ENCODE measurements at places on chromosomes 1 and 21.

- DNase-seq: no peak
Observed at GRCh38 chr21:25842925-25843324, 108.2 kb downstream of the GABPA start.

DNA sequence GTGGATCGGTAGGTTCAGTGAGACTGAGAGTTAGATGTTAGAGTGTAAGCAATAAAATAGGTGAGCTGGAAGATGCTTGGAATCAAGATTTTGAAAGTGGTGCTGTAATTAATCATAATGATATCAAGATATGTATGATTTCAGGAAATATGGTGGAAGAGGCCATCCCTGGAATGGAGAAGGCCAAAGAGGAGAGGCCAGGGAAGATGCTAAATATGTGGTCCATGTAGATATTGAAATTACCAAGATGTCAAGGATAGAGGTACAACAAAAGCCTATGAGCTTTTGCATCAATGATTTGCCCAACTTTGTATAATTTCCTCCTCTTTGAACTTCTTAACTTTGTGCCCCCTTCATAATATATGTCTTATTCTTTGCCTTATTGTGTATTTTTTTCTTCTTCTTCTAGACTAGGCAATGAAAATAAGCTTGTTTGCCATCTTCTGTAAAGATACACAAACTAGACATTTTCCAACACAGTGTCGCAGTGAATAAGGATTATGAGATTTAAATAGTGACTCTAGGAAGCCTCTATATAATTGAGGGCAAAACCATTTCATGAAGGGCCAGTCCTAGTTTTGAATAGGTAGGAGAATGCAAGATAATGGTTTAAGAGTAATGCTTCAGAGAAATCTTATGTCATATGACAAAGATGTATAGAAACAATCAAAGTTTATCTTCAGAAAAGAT lies 8.9 kb downstream of the PTGS2 start:
- no peak for DNase-seq

- no peak for DNase-seq
Observed at GRCh38 chr1:242242983-242243382, 244.1 kb upstream of the MAP1LC3C start.

- no peak for DNase-seq
Observed at GRCh38 chr1:241423541-241424479, 66.8 kb upstream of the RGS7 start.

DNA sequence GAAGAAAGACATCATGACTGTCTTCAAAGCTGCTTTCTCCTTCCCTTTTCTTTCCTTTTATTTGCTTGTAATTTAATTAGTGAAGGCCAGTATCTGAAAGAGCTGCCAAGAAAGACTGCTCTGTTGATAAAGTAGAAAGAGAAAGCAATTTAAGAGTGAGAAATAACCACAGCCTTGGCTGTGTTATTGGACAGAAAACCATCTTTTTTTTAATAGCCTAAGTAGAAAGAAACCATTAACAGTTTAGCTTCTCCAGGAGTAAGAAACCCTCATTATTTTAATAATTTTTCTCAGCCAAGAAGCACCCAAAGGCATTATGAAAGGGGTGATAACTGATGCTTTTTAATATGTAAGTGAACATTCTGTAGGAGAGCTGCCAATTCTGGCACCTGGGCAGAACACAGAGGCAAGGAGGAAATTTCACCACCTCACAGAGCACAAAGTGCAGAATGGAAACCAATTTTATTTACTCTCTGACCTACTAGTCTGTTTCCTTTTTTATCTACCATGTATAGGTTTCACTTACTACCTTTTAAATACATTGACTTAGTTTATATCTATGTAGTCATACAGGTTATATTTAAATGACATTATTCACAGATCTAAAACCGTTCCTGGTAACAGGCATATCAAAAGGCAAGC lies 703.2 kb downstream of the MRPL39 start:
- DNase-seq: no peak

DNA sequence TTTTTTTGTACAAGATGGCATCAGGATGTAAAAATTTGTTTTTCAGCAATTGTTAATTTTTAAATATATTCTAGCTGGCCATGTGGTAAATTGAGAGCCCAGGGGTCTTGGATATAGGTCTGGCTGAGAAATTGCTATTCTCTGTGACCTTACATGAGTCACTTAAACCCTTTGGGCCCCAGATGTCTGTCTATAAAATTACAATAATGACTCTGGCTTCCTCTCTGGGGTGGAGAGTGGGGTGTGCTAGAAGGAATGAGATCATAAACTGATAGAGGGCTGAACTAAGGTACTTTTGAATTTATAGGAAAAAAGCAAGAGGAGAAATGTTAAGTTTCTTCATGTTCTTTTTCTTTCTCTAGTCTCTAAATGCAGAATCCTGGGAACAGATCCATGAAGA lies 12.4 kb upstream of the TCHH start:
- no peak for DNase-seq

- no peak for DNase-seq
Observed at GRCh38 chr1:33267468-33268205, 11.3 kb downstream of the ZNF362 start.

DNA sequence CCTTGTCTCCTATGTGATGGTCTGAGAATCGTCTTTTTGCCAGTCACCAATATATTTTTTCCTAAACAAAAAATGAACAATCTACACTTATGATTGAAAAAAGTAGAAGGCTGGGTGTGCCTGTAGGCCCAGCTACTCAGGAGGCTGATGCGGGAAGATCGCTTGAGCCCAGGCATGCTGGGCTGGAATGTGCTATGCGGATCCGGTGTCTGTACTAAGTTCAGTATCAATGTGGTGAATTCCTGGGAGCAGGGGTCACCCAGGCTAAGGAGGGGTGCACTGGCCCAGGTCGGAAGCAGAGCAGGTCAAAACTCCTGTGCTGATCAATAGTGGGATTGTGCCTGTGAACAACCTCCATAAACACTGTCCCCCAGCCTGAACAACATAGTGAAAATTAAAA lies 25.7 kb upstream of the C1orf198 start:
- DNase-seq: no peak

- no peak for DNase-seq
Observed at GRCh38 chr21:25062061-25062460, 545.2 kb downstream of the MRPL39 start.

- DNase-seq: no peak
Observed at GRCh38 chr1:211965108-211965805, 70.1 kb downstream of the INTS7 start.

GRCh38 chr1:47411436-47411835 lies 4.6 kb upstream of the FOXE3 start:
- no peak for DNase-seq

- no peak for DNase-seq
Observed at GRCh38 chr21:34276711-34277425, 86.9 kb upstream of the KCNE2 start.

DNA sequence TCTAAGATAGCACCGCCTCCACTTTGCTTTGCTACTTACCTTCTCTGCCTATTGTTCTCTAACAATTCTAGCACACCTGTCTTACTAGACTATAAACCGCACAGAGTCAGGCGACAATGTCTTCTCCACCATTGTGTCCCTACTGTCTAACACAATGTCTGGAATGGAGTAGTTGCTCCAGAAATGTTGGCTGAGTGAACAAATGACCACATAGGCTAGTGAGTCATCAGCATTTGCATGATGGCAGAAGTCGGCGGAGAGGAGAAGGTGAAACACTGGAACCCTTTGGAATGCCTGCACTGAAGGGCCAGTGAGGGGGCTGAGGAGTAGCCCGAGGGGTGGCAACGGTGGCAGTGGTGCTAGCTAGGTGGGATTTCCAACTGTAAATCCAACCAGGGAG lies 14.0 kb upstream of the PABPC4 start:
- no peak for DNase-seq

GRCh38 chr1:194568610-194569009 lies 1382.2 kb upstream of the B3GALT2 start:
- no peak for DNase-seq

DNA sequence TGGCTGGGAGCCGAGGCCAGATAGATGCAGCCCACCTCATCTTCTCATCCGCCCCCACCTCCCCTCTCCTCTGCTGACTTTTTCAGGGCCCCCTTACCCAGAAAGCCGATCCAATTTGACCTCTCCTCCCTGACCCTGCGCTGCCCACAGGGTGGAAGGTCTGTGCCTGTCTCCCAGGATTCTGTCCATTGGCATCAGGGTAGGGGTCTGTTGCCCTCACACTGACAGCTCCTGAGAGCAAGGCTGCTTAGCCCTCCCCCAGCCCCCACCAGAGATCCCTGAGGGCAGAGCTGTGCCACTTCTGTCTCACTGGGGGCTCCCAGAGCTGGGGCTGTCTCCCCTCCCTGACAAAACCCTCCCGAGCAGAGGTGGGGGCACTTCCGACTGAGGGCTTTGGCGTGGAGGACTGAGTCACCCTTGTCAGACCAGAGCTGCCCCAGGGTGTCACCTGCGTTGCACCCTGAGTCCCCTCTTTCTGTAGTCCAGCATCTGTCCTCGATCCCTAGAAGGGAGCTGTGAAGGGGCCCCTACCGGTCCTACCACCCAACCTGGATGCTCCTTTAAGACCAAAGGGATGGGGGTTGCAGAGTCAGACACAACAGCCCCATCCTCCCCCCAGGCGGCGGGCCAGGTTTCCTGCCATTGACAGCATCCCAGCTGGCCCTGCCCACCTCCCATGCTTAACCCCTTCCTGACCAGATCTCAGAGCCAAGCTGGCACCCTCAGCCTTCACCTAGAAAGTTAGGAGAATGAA lies 2.4 kb upstream of the FAM110D start:
- no peak for DNase-seq

DNA sequence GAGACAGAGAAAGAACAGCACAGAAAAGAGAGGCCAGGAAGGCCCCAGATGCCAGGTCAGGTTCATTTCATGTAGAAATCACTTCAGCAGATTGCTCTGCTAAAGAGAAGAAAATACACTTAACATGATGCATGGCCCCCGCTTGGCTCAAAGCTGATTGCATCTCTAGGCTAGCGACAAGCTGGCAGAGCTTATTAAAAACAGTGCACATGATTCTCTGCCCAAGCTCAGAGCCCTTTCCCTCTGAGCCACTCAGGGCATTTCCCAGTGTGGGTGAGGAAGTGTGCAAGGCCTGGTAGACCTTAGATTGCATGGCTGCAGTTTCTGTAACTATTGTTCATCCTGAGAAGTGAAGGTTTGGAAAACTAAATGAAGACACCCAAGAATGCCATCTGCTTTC lies 3.3 kb upstream of the CAPN9 start:
- no peak for DNase-seq

- DNase-seq: no peak
Observed at GRCh38 chr21:43893536-43894205, 28.6 kb downstream of the AGPAT3 start.

GRCh38 chr1:3638027-3638426 lies 11.9 kb downstream of the WRAP73 start:
- no peak for DNase-seq

DNA sequence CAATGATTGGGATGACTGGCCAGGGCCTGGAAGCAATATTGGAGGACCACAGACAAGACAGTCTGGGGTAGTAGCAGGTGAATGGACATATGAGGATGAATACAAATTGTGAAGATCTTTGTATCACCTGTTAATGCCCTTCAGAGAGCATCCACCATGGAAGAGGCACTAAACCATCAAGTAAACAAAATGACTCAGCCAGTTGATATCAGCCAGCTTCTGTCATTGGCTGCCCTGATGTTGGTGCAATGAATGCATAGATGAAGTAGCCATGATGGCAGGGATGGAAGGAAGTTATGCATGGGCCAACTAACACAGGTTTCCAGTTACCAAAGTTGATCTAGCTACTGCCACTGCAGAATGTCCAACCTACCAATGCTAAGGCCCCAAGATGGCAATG lies 16.1 kb upstream of the ERI3 start:
- DNase-seq: no peak

- DNase-seq: peak; percentile 19
Observed at GRCh38 chr1:41381692-41382479, 20.7 kb downstream of the FOXO6 start.

GRCh38 chr1:76463278-76463677 lies 388.7 kb downstream of the ST6GALNAC3 start:
- no peak for DNase-seq

- no peak for DNase-seq
Observed at GRCh38 chr1:33097137-33097611, 16.2 kb downstream of the AZIN2 start.

DNA sequence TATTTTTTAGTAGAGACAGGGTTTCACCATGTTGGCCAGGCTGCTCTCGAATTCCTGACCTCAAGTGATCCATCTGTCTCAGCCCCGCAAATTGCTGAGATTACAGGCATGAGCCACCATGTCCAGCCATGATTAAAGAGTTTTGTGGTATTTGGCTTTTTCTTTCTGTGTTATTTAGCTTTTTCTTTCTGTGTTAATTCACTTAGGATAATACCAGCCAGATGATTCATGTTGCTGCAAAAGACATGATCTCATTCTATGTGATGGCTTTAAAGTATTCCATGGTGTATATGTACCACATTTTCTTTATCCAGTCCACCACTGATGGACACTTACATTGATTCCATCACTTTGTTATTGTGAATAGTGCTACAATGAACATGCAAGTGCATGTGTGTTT lies 1135.2 kb downstream of the AMY1C start:
- DNase-seq: no peak

- no peak for DNase-seq
Observed at GRCh38 chr1:14039582-14040430, 339.8 kb downstream of the PRDM2 start.

DNA sequence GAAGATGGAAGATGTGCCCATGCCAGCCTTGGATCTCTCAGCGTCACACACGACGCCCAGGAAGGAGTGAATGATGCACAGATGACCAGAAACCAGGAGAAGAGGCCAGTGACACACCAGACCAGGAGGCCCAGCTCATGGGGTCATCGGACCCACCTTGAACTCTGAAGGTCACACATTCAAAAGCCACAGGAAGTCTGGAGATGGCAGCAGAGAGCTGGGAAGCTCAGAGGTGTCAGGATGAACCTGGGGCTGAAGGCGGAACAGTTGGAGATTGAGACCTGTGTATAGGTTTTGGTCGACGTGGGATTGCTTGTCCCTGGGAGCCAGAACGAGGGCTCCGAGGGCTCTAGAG lies 43.6 kb downstream of the SLC19A1 start:
- DNase-seq: no peak

- DNase-seq: no peak
Observed at GRCh38 chr1:229075217-229075616, 195.7 kb upstream of the RAB4A start.

GRCh38 chr1:172499636-172500141 lies 33.3 kb upstream of the SUCO start:
- no peak for DNase-seq

- no peak for DNase-seq
Observed at GRCh38 chr1:117760069-117760468, 154.2 kb downstream of the TENT5C start.

- no peak for DNase-seq
Observed at GRCh38 chr21:26116456-26117011, 54.0 kb downstream of the APP start.
